Stimulated activated CD4-positive, alpha-beta T cell treated with anti-CD3 and anti-CD28 coated beads, Interleukin-2, amount 100 ng/mL, for 48 hours (primary cell): ENCODE measurements at places on chromosomes 5 and 9.
A peak's percentile ranks its signal among the peaks of the same experiment; 100 is the strongest.

DNA sequence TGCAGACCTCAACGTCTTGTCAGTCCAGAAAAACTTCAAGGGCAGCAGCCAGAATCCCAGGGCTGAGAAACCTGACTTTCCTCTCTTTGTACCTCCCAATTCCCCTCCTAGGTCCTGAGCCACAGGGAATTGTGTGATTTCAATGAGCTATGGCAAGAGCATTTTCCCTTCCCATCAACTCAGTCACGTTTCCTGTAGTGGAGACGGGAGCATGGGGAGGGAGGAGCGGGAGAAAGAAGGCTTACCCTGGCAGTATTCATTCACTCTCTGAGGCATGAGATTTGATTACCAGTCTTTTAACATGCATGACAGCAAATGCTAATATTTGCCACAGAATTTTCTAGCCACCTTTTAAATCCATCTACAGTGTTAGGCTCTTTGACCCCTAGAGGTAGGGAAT lies 109.4 kb upstream of the TBCA start:
- DNase-seq: no peak

- DNase-seq: no peak
Observed at GRCh38 chr5:3593771-3594509, 1.7 kb upstream of the IRX1 start.

DNA sequence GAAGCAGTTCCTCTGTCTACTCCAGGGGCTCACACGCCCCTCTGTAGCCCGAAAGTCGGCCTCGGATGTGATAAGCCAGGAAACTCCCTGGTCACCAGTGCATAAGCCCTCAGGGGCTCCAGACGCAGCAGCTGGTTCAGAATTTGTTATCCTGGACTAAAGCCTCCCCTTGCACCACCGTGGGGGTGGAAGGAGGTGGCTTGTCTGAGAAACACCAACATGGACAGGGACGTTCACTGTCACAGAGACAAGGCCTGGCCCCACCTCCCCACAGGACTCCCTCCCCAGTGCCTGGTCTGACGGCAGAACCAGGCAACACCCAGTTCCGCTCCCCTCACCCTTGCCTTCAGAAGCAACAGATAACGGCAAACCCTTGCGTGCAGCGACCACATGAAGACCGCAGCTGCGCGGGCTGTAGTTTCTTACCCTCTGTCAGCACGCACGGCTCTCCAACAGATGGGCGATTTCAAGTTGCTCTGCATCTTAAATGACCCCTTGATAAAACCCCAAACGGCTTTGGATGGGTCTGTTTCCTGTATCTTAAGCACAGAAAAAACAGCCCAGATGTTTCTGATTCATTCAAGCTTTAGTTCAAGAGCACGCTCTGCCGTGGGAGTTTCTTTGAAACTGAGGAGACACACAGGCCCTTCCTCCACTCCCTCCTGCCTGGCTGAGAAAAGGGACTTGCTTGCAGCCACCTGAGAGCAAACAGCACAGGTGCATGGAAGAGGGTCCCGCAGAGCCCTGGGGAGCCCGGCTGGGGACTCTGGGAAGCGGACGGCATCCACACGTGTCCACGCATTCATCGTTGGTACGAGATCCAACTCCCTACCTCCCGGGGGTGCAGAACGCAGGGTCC lies 44.7 kb upstream of the NKD2 start:
- DNase-seq: peak; percentile 19

GRCh38 chr9:76895186-76895585 lies 10.7 kb downstream of the PRUNE2 start:
- DNase-seq: no peak

GRCh38 chr9:85603936-85604335 lies 137.8 kb downstream of the AGTPBP1 start:
- no peak for DNase-seq

DNA sequence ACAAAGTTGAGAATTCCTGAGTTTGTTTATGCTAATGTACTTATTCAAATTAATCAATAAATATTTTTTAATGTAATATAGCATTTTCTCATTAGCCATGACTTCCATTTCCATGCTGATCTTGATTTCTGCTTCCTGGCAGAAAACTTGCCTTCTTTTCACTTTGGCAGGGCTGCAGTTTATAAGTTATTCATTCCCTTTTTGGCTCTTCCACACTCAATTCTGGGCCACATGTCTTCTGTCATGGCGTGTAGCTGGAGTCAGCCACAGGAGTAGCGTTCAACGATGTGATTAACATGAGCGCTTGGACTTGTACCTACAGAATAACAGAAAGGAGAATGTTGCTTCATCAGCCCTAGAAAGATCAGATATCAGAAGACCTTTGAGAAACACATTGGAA lies 172.9 kb downstream of the CFAP90 start:
- DNase-seq: no peak

GRCh38 chr9:18185196-18185595 lies 288.8 kb upstream of the ADAMTSL1 start:
- no peak for DNase-seq

- no peak for DNase-seq
Observed at GRCh38 chr5:171427318-171428167, 8.1 kb downstream of the FGF18 start.

DNA sequence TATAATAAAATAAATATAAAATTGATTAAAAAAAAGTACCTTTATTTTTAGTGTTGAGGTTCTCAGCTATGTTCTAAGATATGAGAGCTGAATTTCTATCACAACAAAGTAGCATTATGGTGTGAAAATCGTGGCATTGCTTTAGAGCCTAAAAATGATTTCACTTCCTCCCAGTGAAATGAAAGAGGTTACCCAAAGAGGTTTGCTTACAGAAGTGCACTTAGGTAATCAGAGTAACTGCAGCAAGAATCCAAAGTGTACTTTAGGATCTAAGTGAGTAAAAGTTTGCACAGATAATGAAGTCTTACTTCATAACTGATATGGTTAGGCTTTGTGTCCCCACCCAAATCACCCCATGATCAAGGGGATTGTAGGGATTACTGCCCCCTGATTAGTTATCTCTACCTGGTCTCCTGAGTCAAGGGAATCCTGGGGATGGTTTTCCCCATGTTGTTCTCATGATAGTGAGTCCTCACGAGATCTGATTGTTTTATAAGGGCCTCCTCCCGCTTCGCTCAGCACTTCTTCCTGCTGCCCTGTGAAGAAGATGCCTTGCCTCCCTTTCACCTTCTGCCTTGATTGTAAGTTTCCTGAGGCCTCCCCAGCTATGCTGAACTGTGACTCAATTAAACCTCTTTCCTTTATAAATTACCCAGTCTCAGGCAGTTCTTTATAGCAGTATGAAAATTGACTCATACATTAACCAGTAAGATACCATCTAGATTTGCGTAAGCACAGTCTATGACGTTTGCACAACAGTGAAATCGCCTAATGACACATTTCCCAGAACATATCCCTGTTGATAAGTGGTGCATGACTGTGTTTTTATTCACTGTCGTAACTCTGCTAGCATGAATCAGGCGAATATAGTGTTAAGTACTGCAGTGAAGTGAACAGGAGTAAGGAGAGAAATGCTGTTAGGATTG lies 40.3 kb upstream of the LRRC70 start:
- peak; percentile 1 for DNase-seq

GRCh38 chr5:109218818-109219217 lies 191.0 kb downstream of the PJA2 start:
- no peak for DNase-seq

GRCh38 chr9:132401824-132402223 lies 4.8 kb downstream of the TTF1 start:
- DNase-seq: no peak

DNA sequence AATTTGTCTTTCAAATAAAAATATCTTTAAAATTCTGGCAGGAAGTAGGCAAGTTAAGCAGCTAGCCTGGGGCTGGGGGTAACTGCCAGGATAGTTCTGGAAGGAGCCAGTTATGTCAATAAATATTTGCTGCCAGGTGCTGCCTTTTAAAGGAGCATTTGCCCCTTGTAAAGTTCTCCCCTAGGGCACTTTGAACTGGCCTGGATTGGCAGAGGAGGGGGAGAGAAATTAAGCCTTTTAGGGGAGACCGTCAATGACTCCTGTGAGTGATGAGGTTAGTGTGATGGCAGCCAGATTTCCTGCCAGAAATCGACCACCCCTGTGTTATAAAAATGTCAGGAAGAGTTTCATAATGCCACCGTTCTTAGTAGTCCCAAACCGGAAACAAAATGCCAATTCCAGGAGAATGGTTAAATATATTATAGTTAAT lies 89.8 kb upstream of the ELL2 start:
- no peak for DNase-seq
